Naive thymus-derived CD4-positive, alpha-beta T cell (primary cell): ENCODE measurements at places on chromosomes 11 and 22.

DNA sequence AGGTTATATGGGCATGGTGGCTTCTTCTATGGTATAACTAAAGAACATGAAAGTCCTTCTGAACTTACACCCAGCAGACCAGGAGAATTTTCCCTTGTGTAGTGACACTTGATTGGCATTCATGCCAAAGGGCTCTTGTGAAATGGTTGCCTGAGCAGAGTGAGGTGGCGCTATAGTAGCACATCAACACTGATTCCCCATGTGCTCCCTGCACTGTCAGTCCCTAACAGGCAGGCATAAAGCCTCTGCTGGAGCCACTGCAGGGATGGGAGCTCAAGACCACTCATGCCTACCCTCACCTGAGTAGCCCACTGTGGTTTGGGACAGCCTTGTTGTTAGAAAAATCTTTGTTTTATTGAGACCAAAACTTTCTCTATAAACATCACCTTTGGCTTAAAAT lies 92.6 kb upstream of the LIN7C start:
- no peak for DNase-seq

GRCh38 chr22:46229701-46230100 lies 20.4 kb downstream of the CDPF1 start:
- no peak for DNase-seq

GRCh38 chr11:13970986-13971385 lies 8.5 kb downstream of the SPON1 start:
- no peak for DNase-seq

DNA sequence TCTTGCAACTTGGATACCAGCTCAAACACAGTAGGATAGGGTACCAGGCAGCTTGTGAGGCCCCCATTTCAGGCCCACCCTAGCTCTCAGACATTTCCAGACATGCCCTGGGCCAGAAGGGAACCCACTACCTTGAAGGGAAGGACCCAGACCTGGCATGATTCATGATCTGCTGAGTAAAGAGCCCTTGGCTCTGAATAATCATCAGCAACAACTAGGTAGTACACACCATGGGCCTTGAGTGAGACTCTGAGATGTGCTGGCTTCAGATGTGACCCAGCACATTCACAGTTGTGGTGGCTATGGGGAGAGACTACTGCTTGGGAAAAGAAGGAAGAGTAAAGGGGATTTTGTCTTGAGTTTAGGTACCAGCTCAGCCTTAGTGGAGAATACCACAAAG lies 23.6 kb downstream of the JRKL start:
- no peak for DNase-seq

GRCh38 chr11:35063488-35063931 lies 75.5 kb upstream of the CD44 start:
- DNase-seq = no peak

DNA sequence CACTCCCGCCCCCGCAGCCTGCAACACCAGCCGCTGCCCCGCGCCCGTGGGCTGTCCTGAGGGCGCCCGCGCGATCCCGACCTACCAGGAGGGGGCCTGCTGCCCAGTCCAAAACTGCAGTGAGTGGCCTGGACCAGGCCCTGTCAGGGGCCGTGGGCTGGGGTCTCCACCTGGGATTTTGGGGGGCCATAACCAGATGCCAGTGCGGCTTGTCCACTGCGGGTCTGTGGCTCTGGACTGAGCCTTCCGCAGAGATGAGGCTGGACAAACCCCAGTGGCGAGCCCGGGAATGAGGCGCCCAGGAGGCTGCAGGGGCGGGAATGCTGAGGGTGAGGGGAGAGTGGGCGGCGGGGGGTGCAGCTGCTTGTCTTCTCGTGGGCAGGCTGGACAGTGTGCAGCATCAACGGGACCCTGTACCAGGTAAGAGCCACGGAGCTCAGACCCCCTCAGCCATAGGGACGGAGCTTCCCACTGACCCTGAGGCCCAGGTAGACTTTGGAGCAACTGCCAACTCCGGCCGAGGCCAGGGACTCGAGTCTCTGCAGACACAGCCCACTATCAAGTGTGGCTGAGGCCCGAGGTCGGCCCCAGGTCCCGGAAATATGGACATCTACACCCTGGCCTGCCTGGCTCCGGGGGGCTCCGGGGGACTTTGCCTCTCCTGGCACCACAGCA lies 24.8 kb upstream of the MUC5B start:
- no peak for DNase-seq

DNA sequence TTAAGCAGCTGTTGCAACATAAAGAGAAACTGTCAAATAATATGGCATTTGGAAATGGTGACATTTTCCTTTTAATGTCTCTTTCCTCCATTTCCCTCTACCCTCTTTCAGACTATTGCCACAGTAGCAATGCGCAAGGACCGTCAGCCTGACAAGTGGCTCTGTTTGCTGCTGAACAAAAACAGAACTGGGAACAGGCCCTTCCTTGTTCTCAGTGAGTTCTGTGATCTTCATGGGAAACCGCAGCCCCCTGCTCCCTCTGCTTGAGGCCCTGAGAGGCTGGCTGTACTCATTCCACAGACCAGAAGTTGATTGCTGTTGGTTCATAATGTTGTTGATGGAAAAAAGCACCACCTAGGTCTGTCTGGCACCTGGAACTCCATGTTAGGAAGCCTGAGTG lies 559.7 kb downstream of the OPCML start:
- DNase-seq = no peak

- no peak for DNase-seq
Measured at GRCh38 chr11:13338427-13339069, 61.0 kb downstream of the BMAL1 start.

GRCh38 chr11:119474682-119475596 lies 52.0 kb upstream of the THY1 start:
- no peak for DNase-seq

- DNase-seq = no peak
Measured at GRCh38 chr11:45610627-45611026, 54.8 kb downstream of the CHST1 start.

GRCh38 chr11:60982184-60982583 lies 10.7 kb downstream of the CD6 start:
- DNase-seq = no peak

GRCh38 chr11:8276528-8276927 lies 12.8 kb upstream of the LMO1 start:
- DNase-seq = no peak

- DNase-seq = no peak
Measured at GRCh38 chr22:37626144-37626543, 13.3 kb upstream of the SH3BP1 start.

DNA sequence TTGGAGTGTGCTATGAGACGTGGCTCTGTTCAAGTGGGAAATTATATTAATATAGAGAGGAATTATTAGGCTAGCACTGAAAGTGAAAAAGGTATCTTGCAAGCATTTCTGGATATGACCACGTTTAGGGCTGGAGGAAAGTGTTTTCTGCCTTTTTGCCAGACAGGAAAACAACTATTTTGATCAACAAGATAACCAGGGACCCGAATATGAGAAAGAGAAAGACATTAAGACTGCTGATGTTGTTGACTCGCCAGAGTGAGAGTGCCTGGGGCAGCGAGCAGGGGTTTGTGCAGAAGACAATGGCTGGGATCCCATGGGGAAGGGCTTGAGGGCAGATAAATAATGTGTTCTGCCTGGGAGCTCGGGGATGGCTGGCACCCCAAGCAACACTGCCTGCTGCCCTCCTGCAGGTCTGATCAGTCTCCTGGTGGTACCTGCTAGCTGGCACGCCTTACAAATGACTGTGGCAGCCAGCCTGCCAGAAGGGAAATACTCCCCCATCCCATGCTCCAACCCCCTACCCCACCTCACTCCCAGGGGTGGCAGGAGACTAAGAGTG lies 23.1 kb upstream of the CHST1 start:
- DNase-seq = no peak

- DNase-seq = no peak
Measured at GRCh38 chr11:120180551-120181232, 30.1 kb upstream of the OAF start.

DNA sequence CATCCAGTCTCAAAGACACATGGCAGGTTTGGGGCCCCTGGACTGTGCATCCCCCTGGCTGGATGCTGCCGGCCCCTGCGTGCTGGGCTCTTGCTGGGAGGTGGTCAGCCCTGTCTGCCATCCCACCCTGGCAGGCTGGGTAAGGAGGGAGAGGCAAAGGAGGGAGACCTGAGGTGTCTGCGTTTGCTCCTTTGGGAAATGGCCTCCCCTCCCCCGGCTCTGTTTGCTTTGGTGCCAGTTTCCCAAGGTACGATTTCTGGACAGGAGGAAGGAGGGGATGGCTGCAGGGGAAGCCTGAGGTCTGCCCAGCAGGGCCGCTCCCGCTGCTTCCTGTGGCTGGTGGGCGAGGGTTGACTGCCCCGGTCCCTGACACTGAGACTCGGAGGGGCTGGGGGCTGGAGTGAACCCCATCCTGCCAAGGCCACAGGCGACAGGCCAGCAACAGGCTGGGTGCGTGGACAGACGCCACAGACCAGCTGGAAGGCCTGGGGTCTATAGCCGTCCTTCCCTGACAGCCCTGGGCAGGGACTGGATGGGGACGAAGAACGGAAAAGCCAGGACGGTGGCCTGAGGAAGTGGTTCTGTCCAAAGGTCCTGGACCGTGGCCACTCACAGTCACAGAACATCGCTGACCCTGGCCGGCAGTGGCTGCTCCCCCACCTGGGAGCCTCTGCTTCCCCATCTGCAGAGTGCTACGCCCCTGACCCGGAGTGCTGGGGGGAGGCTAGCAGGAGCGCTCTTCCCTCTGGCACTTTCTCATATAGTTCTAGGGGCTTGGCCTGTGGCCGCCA lies 38.0 kb downstream of the OSBPL5 start:
- no peak for DNase-seq

DNA sequence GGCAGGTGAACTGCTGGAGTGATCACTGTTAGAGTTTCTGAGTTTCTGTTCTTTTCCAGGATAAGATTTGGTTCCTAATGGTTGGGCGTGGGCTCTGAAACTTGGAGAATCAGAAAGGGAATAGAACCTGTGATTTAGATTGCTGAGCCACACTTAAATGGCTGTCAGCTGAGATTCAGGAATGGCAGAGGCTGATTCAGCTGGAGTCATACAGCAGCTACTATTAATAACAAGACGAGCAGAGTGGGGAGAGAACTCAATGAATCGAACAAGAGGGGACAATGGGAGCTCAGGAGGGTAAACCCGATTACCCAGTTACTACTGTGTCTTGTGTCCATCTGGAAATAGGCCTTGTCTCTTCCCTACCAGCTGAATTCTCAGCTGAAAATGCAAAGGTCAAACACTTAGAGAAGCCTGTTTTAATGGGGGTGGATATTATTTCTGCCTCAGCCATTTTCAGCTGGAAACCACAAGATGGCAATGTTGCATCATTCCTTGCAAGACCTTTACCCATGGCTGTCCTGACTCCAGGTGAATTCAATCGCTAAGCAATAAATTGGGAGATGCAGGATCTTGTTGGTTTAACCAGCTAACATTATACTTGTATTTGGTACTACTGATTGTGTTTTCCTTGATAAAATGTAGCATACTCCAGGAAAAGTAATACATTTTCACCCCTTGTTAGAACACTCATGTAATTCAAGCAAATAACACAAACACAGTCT lies 104.5 kb upstream of the RAG2 start:
- no peak for DNase-seq

DNA sequence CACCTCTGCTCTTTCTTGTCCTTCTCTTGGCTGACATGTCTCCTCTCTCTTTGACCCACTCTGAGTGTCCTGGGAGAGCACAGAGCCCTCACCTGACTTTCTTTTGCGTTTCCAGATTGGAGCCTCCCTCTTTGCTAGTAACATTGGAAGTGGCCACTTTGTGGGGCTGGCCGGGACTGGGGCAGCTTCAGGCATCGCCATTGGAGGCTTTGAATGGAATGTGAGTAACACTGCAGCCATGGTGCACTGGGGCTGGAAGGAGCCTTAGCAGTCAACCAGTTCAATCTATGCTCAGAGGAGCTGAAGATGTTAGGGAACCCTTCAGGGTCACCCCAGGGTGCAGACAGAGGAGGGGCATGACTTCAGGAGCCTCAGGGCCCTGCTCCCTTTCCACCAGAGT lies 23.8 kb downstream of the SLC5A1 start:
- DNase-seq = no peak

- no peak for DNase-seq
Measured at GRCh38 chr11:45648931-45649330, 16.5 kb downstream of the CHST1 start.

DNA sequence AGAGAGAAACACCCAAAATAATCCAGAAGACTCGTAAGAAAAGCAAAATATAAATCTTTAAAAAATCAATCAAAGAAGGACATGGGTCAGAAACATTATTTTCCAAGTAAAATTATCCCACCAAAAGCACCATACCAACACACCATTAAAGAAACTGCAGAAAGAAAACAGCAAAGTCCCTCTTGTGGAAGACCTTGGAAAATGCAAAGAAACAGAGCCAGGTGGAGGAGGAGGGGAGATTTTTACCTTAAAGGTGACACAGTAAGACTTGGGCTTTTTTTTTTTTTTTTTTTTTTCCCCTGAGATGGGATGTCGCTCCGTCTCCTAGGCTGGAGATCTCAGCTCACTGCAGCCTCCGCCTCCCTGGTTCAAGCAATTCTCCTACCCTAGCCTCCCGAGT lies 123.8 kb downstream of the LARGE1 start:
- DNase-seq = no peak

GRCh38 chr22:46131151-46131587 lies 19.2 kb upstream of the PPARA start:
- DNase-seq = no peak

DNA sequence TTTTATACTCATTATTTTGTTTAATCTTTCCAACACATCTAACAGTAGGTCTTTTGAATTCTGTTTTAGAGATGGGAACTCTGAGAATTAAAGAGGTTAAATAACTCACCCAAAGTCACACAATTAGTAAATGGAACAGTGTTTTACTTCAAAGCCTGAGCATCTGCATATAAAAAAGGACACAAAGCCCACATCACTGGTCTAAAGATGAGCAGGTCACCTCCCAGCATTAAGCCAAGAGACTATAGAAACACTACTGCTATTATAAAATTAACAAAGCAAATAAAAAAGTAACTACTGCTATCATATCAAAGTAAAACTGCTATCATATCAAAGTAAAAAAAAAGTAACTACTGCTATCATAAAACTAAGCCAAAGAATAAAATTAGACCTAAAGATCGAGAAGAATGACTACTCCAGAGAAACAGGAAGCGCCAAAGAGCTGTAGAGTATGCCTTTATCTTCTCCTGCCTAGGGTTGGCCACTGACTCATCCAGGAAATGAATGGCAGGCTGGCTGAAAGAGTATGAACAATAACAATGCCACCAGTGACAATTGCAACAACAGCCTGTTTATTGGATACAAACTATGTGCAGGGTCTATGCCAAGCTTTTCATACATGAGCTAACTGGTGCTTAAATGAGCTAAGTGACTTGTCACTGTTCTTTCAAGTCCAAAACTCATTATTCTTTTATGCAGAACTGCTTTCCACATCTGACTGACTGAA lies 1153.0 kb upstream of the TENM4 start:
- no peak for DNase-seq

GRCh38 chr22:49140911-49141665 lies 686.6 kb downstream of the BRD1 start:
- DNase-seq = no peak

DNA sequence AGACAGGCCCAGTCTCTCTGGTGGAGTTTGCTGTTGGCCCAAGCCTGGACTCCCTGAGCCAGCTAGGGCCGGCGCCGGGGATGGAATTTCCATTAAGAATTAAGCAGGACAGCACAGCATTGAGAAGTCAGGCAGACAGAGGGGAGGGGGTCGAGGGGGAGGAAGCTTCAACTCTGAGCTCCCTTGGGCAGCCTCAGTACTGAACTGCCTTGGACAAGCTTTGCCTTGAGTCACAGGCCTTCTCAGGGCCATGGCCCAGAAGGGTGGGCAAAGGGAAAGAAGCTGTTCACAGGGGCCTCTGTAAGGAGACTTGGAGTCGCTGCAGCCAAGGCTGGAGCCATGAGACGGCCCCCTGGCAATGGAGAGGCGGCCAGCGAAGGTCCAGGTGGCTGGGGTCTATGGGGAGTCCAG lies 2.6 kb upstream of the INSC start:
- no peak for DNase-seq

- no peak for DNase-seq
Measured at GRCh38 chr22:28899199-28899853, 16.0 kb downstream of the ZNRF3 start.
